GM03348 (cell line): ENCODE measurements at places on chromosomes 2 and 18.
A peak's percentile ranks its signal among the peaks of the same experiment; 100 is the strongest.

- DNase-seq: peak; percentile 27
These were observed 121.2 kb upstream of the SLC35G4 start for GRCh38 chr18:11488175-11488574.

DNA sequence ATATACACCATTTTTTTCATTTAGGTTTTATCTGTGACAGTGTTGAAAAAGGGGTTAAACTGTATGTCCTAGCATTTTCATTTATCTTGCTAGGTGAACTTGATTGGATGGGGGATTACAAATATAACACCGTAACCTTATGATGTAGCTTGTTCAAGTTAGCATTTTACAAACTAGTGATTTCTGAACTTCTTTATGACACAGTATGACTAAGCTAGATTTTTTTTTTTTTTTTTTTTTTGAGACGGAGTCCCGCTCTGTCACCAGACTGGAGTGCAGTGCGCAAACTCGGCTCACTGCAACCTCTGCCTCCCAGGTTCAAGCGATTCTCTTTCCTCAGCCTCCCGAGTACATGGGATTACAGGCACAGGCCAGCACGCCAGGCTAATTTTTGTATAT is 47.1 kb downstream of the KCMF1 start:
- DNase-seq: no peak

DNA sequence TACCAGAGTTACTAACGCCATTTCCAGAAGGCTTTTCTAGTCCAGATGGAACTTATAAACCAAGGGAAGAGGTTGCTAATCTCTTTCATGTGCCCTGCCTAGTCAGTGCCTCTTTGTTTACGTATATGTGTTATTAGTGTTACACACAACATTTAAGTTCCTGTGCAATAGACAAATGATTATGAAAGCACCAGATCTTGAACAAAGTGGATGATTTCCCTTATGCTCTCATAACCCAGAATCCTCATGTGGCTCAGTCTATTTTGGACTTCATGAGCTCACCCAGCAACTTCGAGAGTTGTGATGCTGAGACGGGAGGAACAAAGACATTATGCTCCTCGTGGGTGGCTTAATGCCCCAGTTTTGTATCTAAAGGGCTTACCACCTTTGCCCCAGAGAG is 214.4 kb upstream of the SP5 start:
- DNase-seq: no peak

DNA sequence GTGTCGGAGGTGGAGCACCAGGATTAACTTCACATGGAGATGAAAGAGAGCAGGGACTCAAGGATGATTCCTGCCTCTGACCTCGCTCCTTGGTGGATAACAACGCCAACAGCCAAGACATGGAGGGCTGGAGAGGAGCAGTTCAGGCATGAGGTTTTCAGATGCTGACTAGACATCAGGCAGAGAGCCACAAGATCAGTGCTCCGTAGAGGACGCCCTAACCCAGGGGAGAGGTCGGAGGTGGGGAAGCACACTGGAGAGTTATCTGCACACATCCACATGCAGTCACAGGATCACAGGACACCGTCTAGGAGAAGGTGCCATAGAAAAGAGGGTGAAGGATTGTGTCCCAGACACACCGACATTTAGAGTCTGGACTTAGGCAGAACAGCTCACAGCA is 344.3 kb downstream of the EIPR1 start:
- no peak for DNase-seq

DNA sequence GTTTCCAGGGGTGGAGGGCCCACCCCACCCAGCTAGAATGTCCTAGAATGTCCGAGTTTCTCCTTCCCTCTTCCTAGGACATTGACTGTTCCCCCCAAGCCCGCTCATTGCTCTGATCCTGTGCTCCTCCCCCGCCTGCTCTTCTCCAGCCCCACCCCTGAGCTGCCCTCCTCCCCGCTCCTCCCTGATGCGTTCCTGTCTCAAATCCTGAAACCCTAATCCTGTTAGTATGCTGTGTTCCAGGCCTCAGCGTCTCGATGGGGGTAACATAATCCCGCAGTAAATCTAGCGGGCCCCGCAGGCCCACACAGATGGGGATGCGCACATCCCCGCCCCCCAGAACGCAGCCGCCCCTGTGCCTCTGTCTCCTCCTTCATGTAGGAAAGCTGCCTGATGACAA is 51.3 kb downstream of the NRP2 start:
- no peak for DNase-seq

DNA sequence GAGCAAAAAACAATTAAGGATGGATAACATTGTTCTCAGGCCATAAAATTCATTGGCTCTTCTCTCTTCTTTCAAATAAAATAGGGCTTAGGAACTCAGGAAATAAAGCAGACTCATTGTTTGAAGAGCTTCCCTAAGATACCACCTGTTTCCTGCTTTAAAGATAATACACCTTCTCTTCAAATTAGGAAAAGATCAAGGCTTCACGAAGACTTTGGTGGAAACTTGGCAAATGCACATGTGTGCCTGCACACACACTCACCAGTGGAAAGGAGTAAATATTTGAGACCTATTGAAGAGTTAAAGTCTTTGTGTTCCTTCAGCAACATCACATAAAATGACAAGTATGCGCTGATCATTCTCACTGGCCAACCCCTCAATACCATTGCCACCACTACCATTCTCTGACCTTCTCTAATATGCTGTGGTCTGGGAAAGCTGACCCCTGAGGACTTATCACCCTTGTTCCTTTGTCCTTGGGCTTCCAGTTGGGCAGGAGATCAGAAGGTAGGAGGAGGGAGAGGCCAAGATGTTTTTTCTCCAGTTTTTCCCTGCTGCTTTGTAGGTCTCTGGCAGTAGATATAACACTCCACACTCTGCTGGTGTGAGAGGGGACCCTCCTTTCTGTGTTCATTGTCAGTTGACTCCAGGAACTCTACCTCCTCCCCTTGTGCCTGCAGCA is 53.5 kb upstream of the SPOPL start:
- no peak for DNase-seq

- DNase-seq: no peak
These were observed 27.7 kb downstream of the HS1BP3 start for GRCh38 chr2:20623241-20623640.

DNA sequence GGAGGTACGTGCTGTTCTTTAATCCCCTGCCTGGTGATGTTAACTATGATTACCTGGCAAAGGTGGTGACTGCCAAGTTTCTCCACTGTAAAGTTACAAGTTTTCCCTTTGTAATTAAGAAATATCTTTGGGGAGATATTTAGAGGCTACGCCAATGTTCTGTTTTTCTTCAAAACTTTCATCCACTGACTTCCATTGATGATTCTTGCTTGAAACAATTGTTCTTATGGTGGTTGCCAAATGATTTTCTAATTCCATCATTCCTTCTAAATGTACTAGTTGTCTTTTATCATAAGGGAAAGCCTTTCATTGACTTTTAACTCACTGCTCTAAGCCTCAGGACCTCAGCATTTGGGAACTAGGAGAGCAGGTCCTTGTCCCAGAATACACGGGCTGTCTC is 205.5 kb downstream of the SMAD7 start:
- no peak for DNase-seq

- DNase-seq: no peak
These were observed 88.2 kb downstream of the MTCL1 start for GRCh38 chr18:8793445-8794155.

DNA sequence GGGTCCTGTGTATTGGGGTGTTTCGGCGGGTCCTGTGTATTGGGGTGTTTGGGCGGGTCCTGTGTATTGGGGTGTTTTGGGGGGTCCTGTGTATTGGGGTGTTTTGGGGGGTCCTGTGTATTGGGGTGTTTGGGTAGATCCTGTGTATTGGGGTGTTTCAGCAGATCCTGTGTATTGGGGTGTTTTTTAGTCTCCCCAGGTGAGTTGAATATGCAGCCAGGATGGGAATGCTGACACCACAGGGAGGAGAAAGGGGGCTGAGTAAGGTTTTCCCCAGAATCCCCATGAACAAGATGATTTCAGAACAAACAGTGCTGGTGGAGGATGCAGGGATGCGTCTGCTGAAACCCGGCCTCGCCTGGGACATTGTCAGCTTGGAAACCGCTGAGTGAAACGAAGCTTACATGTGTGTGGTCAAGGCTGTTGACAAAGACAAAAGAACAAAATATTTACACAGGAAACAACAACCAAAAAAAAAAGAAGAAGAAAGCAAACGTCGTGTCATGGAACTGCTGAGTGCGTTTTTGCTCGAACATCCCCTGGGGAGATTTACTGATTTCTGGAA is 88.5 kb upstream of the ODC1 start:
- DNase-seq: no peak

- peak; percentile 47 for DNase-seq
These were observed 4.4 kb downstream of the TXNDC2 start for GRCh38 chr18:9890196-9890595.

DNA sequence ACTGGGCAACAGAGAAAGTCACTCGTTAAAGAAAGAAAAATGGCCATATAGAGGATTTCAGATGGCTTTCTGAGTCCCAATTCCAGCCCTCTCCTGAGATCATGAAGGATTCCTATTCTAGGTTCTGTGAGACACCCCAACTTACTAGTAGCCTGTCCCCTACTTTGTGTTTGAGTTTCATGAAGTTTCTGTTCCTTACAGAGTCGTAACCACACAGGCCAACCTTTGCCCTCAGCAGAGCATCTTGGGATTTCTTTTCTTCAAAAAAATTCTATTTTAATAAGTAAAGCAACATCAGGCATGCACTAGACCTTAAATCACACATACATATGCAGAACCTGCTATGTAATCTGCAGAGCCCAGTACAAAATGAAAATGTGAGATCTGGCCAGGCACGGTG is 30.4 kb downstream of the TMEM247 start:
- DNase-seq: no peak

- peak; percentile 41 for DNase-seq
These were observed 33.3 kb upstream of the CREG2 start for GRCh38 chr2:101420623-101421022.

GRCh38 chr2:179444056-179444455 is 179.4 kb upstream of the SESTD1 start:
- peak; percentile 43 for DNase-seq

- no peak for DNase-seq
These were observed 27.6 kb upstream of the UGP2 start for GRCh38 chr2:63814114-63814513.

- DNase-seq: no peak
These were observed 111.5 kb downstream of the MGAT5 start for GRCh38 chr2:134365356-134365755.

GRCh38 chr18:6941996-6942395 is 175.6 kb downstream of the LAMA1 start:
- DNase-seq: no peak

GRCh38 chr18:36706134-36706881 is 122.5 kb downstream of the TPGS2 start:
- DNase-seq: peak; percentile 55

DNA sequence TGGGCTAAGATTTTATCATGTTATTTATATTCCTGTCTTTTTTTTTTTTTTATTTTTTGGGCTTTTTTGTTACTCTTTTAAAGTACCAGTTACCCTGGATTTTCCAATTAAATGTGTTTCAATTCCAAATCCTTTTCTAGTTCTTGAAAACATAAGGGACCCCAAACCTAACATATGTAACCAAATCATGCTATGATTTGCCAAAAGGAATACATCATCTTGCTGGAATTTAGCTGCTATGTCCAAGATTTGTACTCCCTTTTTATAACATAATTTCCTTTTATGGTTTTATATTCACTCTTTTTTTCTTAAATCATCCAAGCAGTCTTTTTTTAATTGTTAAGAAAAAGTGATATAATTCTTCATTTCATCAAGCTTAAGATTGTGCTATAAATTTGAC is 60.9 kb upstream of the DSEL start:
- peak; percentile 7 for DNase-seq

DNA sequence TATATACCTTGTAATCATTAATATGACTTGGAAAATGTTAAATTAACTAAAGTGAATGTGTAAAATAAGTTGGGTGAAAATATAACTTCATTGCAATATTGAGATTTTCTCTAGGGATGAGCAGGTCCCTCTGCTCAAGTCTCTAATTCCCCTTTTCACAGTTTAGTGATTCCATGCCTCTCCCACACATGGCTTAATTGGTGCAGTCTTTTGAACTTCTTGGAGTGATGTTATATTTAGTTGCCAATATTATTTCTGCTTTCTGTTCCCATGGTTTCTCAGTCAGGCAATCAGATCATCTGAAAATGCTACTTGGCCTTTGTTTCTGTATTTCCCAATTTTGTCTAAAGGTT is 233.7 kb upstream of the SPOPL start:
- DNase-seq: no peak

GRCh38 chr18:2794159-2794558 is 52.6 kb upstream of the EMILIN2 start:
- DNase-seq: no peak

DNA sequence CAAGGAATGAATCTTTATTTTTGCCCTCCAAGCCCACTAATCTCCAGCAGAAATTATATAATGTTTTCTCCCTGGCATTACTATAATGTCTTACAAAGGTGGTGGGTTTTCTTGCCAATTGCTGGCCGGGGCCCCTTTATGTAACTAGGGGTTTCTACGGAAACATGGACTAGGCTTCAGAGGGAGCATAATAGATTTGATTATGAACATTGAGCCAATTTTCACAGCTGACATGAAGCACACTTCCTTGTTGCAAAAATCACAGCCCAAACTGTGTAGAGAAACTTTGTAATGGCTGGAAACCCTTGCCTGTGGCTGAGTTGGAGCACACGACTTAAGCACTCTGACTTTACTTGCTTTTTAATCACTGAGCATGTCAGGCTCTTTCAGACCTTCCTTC is 3.8 kb upstream of the CYRIA start:
- DNase-seq: no peak

DNA sequence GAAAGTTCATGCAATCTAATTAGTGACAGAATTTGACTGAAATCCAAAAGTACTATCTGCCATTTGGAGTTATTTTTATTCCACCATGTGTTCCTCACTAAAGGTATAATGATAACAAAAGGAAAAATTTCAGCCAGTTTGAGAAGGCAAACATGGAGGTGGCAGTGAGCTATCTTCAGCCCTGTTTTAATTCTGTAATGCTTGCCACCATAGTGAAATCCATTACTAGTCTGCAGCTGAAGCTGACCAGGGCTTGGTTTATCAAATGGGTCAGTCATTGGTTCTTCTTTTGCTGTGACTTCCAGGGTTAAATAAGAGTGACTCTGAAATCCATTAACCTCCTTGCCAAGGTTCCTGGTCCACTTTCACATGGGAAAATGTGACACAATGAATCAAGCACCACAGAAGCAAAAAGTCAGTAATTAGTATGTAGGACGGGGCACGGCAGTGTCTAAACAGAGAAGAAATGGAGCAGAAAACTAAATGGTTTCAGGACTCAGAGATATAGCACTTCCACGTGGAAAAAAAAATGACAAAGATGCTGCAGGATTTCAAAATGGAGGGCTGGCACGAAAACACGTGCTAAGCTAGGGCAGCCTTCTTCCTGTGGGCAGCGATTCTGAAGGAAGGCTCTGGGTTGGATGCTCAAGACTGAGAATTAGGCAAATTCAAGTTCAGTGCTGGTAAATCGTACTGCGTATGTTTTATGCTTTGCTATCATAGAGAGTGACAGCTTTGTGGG is 87.2 kb downstream of the EPHA4 start:
- DNase-seq: no peak

- no peak for DNase-seq
These were observed 98.6 kb upstream of the CABLES1 start for GRCh38 chr18:23036660-23037201.

DNA sequence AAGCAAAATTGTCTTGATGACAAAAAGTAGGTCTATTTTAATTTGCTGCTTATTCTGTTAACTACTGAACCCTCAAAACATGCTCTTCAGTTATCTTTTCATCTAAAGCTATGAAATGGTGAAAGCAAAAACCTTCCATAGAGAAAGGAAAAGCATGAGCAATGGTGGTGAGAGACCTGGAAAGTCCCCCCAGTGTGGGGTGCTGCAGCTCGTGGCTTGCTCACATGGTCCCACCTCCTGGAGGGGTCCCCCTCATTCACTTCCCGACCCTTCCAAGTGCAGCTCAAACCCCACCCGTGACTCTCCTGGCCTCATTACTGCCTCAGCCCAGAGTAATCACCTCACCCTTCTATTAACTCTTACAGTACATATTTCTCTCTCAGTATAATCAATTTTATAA is 301.8 kb upstream of the HNRNPA3 start:
- DNase-seq: no peak
